ENCODE measurements at places on chromosomes 3 and 15.

DNA sequence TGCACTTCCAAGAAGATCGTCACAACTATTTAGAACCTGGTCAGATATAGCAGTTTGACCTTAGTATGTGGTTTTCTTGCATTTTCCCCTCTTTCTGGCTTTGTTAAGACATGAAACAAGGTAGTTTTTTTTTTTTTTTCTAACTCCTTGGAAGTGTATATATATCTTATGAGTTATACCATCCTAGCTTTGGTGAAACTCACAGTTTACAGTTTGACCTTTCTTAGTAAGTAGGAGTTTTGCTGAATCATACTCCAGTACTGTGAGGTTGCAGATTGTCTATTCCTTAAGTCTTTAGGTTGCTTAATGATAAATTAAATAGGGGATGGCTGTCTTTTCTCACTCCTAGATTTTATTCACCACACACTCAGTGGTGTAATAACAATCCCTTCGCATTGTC lies 325.0 kb downstream of the RBMS3 start:
- DNase-seq, result no peak

DNA sequence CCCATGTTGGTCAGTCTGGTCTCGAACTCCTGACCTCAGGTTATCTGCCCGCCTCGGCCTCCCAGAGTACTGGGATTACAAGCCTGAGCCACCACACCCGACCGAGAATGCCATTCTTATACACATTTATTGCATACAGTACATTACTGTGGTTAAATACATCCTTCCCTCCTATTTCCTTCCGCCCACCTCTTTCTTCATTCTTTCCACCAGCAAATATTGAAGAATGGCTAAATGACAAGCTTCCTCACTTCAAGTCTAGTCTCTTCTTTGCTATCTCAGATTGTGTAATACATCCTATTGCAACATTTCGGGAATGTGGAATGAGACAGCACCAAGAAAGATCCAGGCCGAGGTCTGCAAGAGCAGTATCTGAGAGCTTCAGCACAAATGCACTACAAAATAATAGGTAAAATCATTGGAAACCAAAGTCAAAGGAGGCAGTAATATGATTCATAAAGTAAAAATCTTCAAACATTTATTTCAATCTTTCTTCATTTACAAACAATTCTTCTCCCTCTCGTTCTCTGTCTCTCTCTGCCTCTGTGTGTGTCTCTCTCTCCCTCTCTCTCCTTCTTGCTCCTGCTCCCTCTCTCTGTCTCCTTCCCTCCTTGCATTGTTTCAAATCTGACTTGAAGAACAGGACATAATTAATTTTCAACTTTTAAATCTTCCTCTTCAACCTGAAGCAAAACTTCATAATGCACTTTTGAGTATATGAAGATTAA lies 94.7 kb upstream of the TGFBR2 start:
- peak; percentile 43 for DNase-seq

- no peak for DNase-seq
Measured at GRCh38 chr3:176562331-176562730, 635.0 kb downstream of the TBL1XR1 start.

DNA sequence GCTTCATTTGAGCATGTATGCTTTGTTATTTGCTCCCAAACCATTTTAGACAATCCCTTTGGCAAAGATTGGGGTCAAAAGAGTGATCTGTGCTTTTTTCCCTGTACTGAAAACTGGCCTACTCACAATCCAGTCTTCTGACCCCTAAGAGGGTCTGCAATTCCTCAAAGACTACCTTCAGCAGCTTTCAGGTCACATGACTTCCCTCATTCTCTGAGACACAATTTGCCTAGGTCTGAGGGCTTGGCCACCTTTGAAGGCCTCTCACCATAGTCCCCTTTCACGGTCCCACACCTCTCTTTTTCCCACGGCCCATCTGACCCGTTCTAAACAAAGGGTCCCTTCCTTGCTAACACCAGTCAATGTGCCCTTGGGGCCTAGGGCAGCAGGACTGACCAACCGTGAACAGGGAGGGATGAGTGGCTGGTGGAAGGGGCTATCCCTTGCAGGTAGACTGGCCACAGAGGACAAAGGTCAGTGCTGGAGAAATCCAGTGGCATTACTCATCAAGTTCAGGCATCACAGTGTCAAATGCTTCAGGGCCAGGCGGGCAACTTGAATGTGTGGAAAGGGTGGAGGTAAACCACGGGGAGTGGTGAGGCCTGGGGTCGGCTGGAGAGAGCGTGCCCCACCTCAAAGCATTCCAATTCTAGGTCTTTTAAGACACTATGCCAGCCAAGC lies 10.8 kb downstream of the RASL12 start:
- DNase-seq, result peak; percentile 90

DNA sequence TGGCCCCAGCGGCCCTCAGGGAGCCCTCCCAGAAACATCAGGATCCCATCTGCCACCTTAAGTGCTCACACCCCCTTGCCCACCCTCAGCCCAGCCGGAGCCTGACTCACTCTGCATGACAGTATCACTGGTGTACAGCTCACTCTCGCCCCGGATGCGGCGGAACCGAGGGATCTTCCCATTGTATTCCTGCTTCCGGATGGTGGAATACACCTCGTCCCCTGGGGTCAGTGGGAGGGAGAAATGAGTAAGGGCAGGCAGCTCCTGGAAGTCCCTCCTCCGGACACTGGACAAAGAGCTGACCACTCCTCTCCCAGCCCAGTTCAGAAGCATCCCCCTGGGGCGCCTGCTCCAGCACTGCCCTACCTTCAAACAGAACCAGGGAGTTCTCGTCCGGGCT lies 16.5 kb downstream of the SEMA7A start:
- no peak for DNase-seq

- peak; percentile 7 for DNase-seq
Measured at GRCh38 chr3:33211444-33211843, 7.2 kb downstream of the SUSD5 start.

- DNase-seq, result no peak
Measured at GRCh38 chr3:109188741-109189140, 52.2 kb downstream of the C3orf85 start.

GRCh38 chr15:64864068-64864467 lies 22.4 kb downstream of the PLEKHO2 start:
- DNase-seq, result no peak

DNA sequence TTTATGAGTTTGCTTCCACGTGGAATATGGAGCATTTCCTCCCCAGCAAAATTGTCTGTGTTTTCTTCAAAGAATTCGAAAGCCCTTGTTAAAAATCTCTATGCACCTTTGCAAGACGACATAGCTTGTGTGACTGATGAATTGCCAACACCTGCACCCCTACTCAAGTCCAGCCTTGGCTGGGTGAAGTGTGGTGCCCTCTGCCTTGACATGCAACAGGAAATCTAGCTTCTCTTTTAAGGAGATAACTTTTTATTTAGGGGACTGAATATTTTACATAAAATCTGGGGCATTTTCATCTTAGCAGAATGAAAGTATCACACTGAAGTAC lies 647 bp downstream of the HMG20A start:
- DNase-seq, result peak; percentile 22

DNA sequence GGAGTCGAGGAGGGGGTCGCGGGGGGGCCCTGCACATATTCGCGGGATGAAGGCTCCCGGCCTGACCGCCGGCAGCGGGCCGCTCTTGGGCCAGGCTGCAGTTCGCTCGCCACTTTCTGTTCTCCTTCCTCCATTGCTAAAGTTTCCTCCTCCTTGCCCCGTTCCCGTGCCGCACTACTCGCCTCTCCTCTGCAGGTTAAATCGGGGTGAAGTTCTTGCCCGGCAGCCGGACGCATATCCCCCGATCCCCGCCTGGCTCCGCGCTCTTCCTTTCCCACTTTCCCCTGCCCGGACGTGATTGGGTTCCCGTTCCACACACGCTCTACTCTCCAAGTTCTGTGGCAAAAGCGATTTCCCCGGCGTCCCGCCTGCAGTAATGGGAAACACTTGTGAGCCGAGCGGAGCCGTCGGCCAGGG lies 556 bp downstream of the CRYBG3 start:
- DNase-seq, result peak; percentile 30

DNA sequence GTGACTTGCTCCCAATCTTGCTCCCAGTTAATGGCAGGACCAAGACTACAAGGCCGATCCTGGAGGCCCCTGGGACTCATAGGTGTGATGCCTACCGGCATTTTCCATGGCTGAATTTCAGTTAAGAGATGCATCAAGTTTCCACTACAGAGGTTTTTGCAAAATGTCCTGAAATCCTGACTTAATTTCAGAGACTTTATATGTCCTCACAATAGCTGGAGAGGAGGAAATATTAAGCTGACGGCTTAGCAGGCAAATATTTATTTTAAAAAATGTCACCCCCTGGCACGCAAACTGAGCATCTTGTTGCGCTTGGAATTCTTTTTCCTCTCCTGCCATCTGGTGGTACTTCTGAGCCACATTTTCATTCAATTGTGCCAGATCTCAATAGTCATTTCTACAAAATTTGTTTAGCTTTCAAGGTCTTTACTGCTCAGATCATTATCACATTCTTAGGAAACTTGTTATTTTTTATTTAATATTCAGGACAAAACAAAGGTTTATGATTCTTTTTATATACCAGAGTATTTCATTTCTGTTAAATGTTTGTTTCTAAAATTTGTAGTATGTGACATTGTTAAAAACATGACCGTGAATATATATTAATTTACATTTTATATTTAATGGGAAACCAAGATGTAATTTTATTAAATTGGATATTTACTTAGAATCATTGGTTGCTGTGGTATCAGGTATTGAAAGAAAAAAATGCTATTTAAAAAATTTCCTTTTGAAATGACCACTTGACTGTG lies 189.2 kb upstream of the THRB start:
- peak; percentile 35 for DNase-seq

- no peak for DNase-seq
Measured at GRCh38 chr15:52042051-52042851, 23.2 kb downstream of the MAPK6 start.

DNA sequence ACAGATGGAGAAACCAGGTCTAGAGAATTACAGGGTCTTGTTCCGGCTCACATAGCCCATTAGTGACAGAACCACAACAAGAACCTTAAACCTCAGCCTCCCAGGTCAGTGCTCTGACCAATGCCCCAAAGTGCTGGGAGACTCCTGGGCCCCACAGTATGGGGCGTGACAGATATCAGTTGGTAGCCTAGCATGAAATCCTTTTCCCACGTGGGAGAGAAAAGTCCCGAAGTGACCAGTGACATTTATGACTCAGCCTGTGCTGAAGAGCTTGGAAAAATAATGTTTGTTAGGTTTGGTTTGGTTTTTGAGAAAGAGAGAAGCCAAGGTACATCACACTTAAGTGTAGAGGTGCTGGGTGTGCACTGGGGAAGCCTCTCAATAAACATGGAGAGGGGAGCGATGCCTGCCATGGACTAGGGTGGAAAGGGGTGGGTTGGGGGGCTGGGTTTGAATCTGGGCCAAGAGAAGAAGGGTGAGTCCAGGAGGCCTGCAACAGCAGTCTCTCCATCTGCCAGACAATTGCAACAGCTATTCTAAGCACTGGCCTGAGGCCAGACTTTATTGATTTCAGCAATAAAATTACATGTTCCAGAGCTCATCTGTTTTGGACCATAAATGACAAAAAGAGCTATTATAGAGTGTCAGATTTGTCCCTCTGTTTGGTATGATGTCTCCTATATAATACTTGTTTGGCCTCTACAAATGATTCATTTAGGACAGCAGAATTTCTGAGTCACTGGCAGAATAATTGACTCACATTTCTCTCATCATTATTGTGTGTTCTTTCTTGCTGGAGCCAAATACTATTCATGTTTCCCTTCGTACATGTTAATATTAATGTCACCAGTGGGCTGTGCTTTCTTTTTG lies 43.4 kb downstream of the C2CD4A start:
- peak; percentile 57 for DNase-seq

GRCh38 chr3:47578691-47579632 lies at the start of gene CSPG5:
Gene CSPG5 (minus strand): TSS chr3:47578865. CDS start chr3:47578693, 172 bp downstream.
- DNase-seq, result peak; percentile 47

- no peak for DNase-seq
Measured at GRCh38 chr3:135145581-135145980, 350.5 kb downstream of the EPHB1 start.

DNA sequence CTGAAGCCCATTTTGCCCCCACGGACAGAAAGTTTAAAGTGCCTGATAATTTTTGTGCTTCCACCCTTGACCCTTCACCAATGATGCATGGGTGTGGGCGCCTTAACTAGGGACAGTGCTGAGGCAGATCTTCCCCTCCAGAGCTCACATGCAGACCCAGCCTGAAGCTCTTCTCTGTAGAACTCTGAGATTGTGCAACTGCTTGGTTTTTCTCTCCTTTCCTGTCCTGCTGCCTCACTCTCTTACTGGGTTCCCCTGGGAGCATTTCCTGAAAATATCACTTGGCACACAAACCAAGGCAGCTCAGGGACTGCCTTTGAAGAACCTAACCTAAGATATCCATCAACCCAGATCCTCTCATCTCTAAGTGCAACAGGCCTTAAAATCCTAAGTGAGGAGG lies 220.3 kb upstream of the STT3B start:
- no peak for DNase-seq

- DNase-seq, result no peak
Measured at GRCh38 chr15:42729409-42729808, 7.5 kb downstream of the CDAN1 start.

- no peak for DNase-seq
Measured at GRCh38 chr3:189834462-189834861, 203.3 kb downstream of the TP63 start.

- no peak for DNase-seq
Measured at GRCh38 chr15:37124331-37124730, 24.0 kb upstream of the MEIS2 start.

GRCh38 chr15:83346342-83346741 lies 61.9 kb upstream of the BNC1 start:
- no peak for DNase-seq

- DNase-seq, result no peak
Measured at GRCh38 chr3:197573048-197573767, 17.4 kb upstream of the BDH1 start.

DNA sequence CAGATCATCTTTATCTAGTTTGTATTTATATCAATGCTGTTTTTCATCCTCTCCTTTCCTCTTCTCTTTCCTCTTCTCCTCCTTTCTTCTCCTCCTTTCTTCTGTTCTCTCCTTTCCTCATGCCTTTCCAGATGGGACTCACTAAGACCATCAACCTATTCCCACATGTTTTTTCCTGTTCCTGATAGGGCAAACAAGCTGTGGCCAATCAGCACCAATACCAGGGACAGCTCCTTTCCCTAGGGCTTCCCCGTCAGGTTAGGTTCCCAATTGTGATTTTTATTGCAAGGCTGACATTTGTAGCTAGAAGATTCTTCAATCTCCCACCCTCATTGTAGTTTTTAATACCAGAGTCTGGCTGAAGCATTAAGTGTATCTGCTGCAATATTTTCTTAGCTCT lies 76.3 kb upstream of the COL8A1 start:
- peak; percentile 17 for DNase-seq

- no peak for DNase-seq
Measured at GRCh38 chr3:122055215-122055614, at the start of gene CD86. Gene CD86 (plus strand): TSS chr3:122055362. CDS start chr3:122055490, 128 bp downstream.

- DNase-seq, result no peak
Measured at GRCh38 chr3:157460253-157460652, 23.6 kb downstream of the PTX3 start.

GRCh38 chr3:191268737-191269136 lies 60.5 kb upstream of the CCDC50 start:
- no peak for DNase-seq

- DNase-seq, result peak; percentile 42
Measured at GRCh38 chr3:187795207-187795960, 50.1 kb upstream of the BCL6 start.

- no peak for DNase-seq
Measured at GRCh38 chr3:142366434-142366833, 81.4 kb downstream of the XRN1 start.

- no peak for DNase-seq
Measured at GRCh38 chr3:58246148-58247047, 8.8 kb downstream of the ABHD6 start.
